ENCODE measurements at places on chromosomes 12 and 14. TPM values are rescaled to one million over a fixed set of nuclear protein-coding genes. Genes with fewer than 3 reads are reported as not detected.
A peak's percentile ranks its signal among the peaks of the same experiment; 100 is the strongest.

Gene SOCS4
- 38.0 TPM for total RNA-seq

Gene KCNC2
- total RNA-seq, result not detected

Gene ALDH1L2
- 0.72 TPM for total RNA-seq

Gene RERGL
- total RNA-seq, result not detected

Gene TAS2R19
- 0.88 TPM for total RNA-seq

DNA sequence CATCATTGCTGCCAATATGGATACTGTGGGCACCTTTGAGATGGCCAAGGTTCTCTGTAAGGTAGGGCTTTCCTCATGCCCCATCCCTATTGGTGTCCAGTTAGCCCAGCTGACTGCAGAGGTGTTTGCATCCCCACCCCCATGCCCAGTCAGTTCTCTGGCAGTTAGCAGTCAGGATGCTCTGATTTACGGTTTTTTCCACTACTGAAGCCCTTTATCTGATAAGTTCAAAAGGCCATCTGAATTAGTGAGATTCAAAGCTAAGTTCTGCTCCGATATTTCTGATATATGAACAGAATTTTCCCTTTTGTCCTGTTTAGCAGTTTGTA, 773 bp downstream of the GMPR2 start:
- no peak for DNase-seq

- DNase-seq, result peak; percentile 67
Observed at GRCh38 chr14:91173221-91173670, 59.4 kb downstream of the DGLUCY start.

GRCh38 chr14:64074961-64075612, 219.1 kb downstream of the ESR2 start:
- no peak for DNase-seq

GRCh38 chr12:89603678-89604077, 77.8 kb upstream of the POC1B start:
- no peak for DNase-seq

GRCh38 chr14:69968132-69968531, 88.9 kb downstream of the SMOC1 start:
- DNase-seq, result no peak

DNA sequence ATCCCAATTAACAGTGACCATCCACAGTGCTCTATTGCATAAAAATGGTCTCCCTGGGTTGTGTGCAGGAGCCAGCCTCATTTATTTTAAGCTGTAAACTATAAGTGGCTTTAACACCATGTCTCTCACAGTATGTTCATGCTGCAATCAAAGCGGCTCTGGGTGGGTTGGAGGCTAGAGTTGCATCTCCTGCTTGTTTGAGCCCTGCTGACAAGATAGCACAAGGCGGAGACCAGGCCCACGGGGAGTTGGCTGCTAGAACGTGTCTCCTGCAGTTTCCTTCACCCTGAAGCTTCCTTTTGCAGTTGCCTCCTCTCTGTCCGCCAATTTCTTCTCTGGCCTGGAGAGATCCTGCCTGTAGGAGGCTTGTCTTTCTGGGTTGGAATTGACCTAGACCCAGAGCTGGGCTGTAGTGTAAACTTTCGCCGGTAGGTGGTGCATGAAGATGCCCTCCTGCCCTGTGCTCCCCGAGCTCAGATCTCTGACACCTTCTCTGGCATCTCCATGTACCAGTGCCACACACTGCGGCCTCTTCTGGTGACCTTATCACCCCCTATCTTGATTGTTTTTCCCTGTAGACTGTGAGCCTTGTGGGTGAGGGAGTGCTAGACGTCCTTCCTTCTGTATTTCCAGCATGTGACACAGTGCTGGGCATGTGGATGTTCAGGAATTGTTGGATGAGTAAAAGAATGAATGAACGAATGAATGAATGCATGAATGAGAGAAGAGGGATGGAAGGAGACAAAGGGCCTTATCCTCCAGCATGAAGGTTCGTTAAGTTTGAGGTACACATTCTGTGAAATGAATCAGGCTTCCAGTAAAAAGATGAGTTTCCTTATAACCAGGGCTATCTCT, 10.4 kb downstream of the OTUB2 start:
- DNase-seq, result peak; percentile 61

GRCh38 chr12:102685841-102686240, 205.5 kb upstream of the IGF1 start:
- DNase-seq, result no peak

GRCh38 chr14:61477712-61478462, 156.5 kb downstream of the PRKCH start:
- DNase-seq, result no peak
